ENCODE measurements at places on chromosomes 6 and 20.
A peak's percentile ranks its signal among the peaks of the same experiment; 100 is the strongest.

GRCh38 chr20:32378461-32378860 is 20.3 kb downstream of the ASXL1 start:
- DNase-seq: no peak

- no peak for DNase-seq
Measured at GRCh38 chr6:100161782-100162365, 167.9 kb upstream of the MCHR2 start.

- no peak for DNase-seq
Measured at GRCh38 chr6:26351544-26351953, 13.4 kb upstream of the BTN3A2 start.

DNA sequence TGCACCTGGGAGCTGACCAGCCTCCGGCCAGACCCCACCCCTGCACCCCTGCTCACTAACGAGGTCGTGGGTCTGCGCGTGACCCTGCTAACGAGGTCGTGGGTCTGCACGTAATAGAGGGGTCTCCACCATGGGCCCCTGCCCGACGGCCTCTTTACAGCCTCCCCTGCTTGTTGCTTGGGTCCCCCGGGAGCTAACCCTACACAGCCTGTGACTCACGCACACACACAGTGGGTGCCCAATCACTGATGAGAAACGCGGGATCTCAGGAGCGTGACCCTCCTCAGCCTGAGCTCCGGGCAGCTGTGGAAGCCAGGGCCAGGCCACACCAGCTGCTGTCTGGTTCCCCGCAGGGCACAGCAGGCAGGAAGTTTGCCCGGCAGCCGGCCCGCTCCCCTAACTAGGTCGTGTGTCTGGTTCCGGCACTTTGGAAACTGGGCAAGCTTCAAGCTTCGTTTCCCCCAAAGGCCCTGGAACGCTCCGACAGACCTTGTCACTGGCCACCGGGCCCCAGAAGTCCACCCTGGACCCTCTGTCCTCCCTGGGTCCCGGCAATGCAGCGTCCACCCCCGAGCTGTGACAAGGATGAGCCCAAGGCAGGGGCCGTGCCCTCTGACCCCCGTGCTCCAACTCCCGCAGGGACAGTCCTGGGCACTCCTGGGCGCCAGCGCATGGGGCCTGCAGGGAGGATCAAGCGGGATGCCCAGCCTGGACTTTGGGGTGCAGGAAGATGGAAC is 767 bp downstream of the PTK6 start:
- no peak for DNase-seq

DNA sequence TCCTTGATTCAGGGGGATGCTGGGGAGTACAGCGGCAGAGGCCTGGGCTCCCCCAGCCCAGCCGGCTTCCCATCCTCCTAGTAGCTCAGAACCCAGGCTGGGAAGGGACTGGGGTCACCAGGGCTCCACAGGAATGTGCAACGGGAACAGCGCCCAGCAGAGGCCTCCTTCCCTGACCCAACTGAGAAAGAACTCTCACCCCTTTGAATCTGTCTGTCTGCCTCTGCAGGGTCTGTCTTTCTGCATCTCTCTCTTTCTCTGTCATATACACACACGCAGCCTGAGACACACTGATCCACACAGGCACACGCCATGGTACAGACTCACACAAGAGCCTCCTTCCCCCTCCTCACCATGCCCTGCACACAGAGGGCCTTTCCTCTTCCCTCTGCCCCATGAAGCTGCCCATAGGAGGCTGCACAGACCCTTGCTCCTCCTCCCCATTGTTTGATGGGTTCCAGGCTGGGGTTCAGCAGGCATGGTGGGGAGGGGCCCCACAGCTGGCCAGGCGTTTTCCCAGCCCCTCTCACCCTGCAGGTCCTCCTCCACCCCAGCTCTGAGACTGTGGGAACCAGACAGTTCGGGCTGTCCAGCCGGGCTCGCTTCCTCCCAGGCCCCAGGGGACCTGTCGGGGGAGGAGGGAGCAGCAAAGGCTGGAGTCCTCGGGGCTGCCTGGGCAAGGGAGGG is 2.8 kb downstream of the FOXS1 start:
- DNase-seq: no peak

DNA sequence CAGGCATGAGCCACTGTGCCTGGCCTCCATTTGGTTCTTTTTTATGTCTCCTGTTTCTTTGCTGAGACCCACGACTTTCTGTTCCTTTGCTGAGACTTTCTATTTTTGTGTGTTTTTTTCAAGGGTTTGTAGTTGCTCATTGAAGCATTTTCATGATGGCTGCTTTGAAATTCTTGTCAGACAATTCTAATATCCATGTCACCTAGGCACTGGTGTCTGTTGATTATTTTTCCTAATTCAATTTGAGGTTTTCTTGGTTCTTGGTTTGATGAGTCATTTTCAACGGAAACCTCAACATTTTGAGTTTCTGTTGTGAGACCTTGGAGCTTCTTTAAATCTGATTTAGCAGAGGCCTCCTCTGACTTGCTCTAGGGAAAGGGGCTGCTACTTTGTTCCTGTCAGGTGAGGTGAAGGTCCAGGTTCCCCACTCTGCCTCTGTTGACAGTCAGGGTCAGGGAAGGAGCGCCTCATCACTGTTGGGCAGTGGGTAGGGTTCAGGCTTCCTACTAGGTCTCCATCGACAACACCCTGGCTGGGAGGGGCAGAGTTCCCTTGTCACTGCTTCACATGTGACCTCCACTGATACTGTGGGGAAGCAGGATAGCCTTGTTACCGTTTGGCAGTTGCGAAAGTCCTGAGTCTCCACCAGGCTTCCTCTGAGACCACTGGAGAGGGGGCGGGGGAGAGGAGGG is 67.2 kb upstream of the RNF24 start:
- peak; percentile 74 for DNase-seq

DNA sequence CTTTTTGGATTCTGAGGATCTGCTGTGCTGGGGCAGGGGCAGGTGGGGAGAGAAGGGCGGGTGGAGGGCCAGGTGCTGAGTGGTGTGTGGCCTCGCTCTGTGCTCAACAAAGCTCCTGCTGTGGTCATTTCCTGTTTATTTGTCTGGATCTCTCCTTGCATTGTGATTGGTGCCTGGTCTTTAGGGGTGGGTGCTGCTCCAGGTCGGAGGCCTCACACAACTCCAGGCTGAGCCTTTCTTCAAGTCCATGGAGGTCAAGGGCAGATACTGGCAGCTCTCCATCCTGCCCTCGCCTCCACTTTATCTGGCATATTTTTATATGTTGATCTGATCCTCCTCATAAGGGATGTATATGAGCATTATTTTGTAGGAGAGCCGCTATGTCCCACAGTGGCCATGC is 36.2 kb downstream of the HLA-F start:
- no peak for DNase-seq

DNA sequence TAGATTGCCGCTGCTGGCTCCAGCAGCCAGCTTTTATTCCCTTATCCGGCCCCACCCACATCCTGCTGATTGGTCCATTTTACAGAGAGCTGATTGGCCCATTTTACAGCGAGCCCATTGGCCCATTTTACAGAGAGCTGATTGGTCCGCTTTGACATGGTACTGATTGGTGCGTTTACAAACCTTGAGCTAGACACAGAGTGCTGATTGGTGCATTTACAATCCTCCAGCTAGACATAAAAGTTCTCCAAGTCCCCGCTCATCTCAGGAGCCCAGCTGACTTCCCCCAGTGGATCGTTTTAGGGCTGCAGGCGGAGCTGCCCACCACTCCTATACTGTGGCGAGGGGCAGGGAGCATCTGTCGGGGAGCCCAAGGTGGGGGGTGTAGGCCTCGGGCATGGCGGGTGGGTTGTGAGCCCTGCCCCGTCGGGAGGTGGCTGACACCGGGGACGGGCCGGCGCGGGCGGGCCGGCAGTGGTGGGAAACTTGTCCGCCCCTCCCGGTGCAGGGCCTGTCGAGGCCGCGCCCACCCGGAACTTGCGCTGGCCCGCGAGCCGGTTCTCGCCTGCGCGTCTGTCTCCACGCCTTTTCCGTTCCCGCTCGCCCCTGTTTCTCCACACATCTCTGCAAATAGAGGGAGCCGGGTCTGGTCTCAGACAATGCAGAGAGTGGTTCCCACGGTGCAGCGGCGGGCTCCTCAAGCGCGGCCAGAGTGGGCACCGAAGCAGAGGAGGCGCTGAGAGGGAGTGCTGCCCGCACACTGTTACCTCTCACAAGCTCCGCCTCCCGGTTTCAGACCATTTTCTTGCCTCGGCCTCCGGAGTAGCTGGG is 86.1 kb upstream of the STMND1 start:
- DNase-seq: peak; percentile 78

DNA sequence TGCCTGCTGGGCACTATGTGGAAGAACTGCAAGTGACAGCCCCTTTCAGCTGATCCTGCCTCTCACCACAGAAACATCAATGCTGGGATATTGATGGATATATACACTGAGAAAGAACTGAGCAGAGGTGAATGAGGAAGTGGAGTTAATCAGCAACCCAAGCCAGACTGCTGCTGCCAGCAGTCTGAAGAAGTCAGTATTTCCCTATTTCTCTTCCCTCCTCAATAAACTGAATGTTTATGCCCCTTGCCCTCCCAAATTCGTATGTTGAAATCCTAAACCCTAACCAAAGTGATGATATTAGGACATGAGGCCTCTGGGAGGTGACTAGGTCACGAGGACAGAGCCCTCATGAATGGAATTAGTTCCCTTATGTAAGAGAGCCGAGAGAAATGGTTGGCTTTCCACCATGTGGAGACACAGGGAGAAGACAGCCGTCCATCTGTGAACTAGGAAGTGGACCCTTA is 76.3 kb downstream of the CDK19 start:
- DNase-seq: peak; percentile 16

DNA sequence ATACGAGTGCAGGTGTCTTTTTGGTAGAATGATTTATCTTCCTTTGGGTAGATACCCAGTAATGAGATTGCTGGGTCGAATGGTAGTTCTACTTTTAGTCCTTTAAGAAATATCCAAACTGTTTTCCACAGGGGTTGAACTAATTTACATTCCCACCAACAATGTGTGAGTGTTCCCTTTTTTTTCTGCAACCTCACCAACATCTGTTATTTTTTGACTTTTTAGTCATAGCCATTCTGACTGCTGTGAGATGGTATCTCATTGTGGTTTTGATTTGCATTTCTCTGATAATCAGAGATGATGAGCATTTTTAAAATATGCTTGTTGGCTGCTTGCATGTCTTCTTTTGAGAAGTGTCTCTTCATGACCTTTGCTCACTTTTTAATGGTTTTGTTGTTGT is 1.9 kb upstream of the ZNF831 start:
- peak; percentile 77 for DNase-seq

- DNase-seq: no peak
Measured at GRCh38 chr6:11631539-11631938, 94.0 kb downstream of the TMEM170B start.

GRCh38 chr20:10739566-10739965 is 65.8 kb upstream of the JAG1 start:
- DNase-seq: no peak

GRCh38 chr6:148524976-148525375 is 182.3 kb downstream of the SASH1 start:
- DNase-seq: no peak

DNA sequence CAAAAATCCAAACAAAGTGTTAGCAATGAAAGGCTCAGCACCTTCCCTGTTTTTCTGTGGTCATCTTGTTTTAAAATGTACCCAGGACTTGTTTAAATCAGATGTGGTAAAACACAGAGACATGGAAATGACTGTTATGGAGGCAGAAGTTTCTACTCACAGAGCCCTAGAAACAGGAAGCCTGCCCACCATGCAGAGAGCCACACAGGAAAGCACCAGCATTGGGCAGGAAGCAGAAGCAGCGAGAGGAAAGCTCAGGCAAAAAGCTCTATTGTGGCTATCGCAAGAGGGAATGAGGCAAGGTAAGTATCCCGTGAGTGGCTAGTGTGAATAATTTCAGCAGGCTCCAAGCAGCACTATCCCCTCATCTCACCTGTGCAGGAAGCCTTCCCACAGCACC is 42.8 kb downstream of the GPR6 start:
- DNase-seq: no peak

GRCh38 chr20:15612198-15612597 is 961.0 kb downstream of the KIF16B start:
- no peak for DNase-seq

- no peak for DNase-seq
Measured at GRCh38 chr6:112911959-112912358, 564.8 kb downstream of the RFPL4B start.

DNA sequence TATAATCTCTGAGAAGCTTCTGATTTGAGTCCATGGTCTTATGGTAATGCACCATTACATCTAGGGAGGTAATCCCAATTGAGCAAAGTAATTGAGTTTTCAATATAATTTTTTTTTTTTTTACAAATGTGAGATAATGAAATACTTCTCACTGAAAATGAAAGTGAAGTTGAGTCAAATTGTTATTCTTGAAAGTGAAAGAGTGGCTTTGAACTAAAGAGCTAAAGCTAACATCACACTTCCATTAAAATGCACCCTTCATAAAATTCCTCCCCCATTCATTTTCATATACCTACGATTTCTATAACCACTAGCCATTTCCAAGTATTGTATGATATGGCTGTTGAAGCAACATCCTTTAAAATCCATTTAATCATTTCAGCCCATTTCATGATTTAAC is 149.1 kb upstream of the IMPG1 start:
- no peak for DNase-seq

GRCh38 chr6:2636672-2637071 is 114.0 kb downstream of the MYLK4 start:
- DNase-seq: no peak

- DNase-seq: no peak
Measured at GRCh38 chr6:130810307-130811030, 16.7 kb upstream of the SMLR1 start.

GRCh38 chr20:16714751-16715150 is 15.1 kb upstream of the SNRPB2 start:
- DNase-seq: no peak

- no peak for DNase-seq
Measured at GRCh38 chr20:31870726-31871617, 538 bp downstream of the TTLL9 start.

DNA sequence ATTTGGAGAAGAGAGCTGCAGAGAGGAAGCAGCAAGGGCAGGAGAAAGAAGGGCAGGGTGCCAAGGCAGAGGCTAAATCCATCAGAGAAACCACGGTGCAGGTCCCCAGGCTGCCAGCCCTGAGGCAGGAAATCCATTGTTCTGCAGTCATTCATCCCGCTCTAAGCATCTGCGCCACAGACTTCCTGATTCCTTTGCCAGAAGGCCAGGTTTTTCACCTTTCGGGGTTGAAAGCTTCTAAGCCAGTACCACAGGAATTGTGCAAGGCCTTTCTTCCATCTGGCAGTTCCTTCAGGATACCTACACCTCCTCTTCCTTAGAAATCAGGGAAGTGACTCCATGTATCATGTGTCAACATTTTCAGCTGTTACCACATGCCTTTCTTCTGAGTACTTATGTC is 45.6 kb downstream of the ADGRF5 start:
- DNase-seq: no peak

DNA sequence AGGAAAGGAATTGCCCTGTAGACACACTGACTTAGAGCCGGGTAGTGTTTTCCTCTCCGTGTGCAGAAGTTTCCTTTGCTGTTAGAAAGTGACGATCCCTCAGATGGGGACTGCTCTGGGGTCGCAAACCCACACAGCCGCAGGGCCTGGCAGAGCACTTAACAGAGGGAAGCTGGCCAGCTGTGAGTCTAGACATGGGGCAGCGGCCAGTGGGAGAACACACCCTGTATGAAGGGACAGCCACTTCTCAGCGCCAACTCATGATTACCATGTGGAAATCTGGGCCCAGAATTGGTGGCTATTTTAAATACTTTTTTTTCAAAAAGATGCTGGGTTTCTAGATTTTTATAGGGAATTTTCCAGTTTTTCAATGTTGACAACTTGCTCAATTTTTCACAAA is 39.4 kb downstream of the SLC9A8 start:
- no peak for DNase-seq

GRCh38 chr6:117463762-117464665 is 18.5 kb upstream of the DCBLD1 start:
- DNase-seq: no peak

All from CD4-positive, alpha-beta T cell treated with Interleukin-17A for 1 hour (primary cell).